Neural progenitor cell (in vitro differentiated cells): ENCODE measurements at places on chromosomes 5 and 9.

GRCh38 chr5:119470105-119470763 lies 17.9 kb downstream of the HSD17B4 start:
- no peak for DNase-seq

GRCh38 chr5:81425569-81425968 lies 31.6 kb upstream of the ACOT12 start:
- peak; percentile 55 for DNase-seq

DNA sequence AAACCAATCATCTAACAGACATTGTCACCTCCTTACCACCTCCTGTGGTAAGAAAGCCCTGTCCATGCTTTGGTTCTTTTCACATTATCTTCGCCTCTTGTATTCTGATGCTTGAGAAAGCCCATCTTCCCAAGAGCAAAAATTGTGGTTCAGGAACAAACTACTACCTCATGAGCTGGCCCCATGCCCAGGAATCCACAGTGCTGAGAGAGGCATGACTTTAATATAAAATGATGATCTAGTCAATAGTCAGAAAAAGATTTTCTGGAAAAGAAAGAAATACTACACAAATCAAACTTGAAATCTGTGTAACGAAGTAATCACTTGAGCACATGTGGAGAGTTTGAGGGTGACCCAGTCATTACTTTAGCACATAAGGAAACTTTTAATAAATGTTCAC lies 94.7 kb downstream of the FGF10 start:
- no peak for DNase-seq

DNA sequence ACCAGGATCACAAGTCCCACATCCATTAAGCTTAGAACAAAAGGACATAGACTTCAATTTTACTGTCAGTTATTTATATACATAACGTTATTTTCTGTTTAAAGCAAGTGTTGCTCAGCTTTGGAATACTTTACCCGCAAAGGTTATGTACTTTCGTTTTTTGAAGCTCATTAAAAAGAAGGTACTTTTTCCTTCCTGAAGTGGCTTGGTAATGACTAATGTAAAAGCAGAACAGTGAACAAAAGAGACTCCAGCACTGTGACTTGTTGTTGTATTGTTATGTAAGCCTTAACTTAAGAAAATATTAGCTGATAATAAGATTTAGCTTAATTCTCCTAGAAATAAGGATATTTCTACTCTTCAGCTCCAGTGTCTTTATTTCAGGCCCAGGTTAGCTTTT lies 97.3 kb upstream of the SLCO6A1 start:
- DNase-seq = no peak

DNA sequence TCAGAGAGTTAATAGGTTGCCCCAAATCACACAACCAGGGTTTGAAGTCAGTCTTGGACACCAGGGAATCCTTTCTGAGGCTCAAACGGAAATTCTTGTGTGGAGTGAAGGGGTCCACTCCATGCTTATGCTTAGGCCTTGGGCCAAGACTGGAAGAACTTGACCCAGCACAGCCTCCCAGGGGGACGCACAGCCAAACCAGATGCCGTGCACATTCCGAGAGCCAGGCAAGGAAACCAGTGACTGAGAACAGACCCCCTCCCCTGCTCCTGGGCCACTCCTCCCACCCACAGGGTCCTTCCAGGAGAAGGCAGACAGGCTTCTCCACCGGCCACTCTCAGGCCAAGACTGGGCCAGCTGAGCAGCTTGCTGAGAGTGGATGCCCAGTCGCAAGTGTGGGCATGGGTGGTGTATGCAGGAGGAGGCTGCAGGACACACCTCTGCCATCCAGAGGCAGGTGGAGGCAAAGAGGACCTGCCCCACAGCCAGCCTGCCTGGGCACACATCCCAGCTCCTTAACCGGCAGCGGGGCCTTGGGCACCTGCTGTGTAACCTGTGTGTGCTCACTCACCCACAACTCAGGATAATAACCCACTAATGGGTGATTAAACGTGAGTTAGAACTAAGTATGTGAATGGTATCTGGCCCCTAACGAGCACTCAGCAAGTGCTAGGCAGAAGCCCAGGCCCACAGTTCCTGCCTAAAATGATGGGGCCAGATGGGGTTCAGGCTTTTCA lies 38.0 kb downstream of the NIPAL4 start:
- DNase-seq = no peak

DNA sequence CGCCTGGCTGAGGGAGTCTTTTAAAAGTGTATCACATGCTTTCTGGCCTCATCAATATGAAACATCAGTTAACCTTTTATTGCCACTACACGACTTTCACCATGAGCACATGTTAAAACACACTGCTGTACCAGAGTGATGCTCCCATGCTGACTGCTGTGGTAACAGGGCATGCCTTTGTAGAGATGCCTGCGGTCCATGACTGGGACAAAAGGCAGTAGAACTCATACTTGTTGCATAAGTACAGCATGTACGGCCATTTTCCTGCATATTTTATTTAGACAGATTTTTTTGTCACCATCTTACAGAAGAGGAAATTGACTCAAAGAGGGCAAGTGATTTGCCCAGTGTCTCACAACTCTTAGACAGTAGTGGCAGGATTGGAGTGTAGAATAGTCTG lies 105.7 kb upstream of the ADAMTSL1 start:
- no peak for DNase-seq

DNA sequence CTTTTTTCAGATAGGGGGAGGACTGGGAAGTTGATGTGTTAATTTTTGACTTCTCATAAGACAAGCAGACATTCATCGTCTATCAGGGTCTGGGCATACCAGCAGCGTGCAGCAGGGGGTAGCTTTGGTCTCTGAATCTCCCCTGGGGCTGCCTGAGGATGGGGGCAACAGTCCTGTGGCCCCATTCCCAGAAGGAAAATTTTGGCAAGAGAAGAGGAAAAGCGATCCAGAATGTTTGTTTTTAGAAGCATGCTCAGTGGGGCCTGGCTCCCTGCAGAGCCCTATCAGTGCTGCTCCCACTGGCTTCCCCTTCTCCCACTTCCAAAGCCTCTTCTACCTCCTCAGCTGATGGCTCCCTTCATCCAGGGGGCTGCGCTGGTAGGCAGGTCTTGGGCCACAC lies 194.8 kb upstream of the IL12B start:
- no peak for DNase-seq

GRCh38 chr5:5795074-5795771 lies 372.7 kb downstream of the ICE1 start:
- no peak for DNase-seq

DNA sequence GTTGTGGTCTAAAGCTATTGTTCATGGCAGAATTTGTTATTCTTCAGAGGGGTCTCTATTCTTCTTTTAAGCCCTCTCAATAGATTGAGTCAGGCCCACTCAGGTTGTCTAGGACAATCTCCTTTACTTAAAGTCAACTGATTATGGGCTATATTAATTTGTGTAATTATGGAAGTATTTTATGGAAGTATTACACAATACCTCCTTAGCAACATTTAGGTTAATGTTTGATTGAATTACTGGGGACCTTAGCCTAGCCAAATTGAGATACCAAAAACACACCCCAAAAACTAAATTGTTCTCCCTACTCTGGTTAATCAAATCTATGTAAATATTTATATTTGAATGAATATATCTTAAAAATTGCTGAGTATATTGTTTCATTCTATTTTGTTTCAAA lies 347.1 kb upstream of the GRIN3A start:
- no peak for DNase-seq

GRCh38 chr9:75138260-75139040 lies 50.1 kb downstream of the OSTF1 start:
- DNase-seq = no peak
